Hindlimb muscle (tissue), 1 donor: ENCODE measurements at places on chromosomes 4 and X. TPM values are rescaled to one million over a fixed set of nuclear protein-coding genes. Genes with fewer than 3 reads are reported as not detected.

MID1 gene
- 16.4 TPM for polyA plus RNA-seq

DNA sequence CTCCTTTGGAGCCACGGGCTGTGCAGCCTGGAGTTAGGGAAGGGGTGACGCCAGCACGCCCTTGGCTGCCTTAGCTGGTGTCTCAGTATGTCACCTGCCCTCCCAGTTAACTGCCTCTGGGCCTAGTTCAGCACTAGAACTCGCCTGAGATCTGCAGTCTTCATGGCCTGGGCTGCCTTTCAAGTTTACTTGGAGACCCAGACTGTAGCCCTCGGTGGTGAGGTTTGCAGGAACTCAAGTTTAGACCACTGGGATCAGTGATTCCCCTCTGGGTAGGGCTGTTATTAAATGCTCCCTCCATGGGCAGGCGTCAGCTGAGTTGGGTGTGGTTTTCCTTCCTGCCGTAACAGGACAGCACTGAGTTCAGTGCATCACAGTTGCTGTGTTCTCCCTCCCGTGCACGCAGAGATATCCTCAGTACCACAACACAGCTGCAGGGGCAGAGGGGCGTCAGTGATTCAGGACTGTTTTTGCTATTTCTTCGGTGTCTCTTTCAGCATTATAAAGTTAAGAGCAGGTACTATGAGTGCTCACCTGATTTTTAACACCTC lies 30.5 kb downstream of the PLAC8 start:
- no peak for DNase-seq

SPARCL1 gene
- polyA plus RNA-seq: 183 TPM

- DNase-seq: no peak
Observed at GRCh38 chrX:45803383-45803921, 602.8 kb upstream of the DIPK2B start.

DNA sequence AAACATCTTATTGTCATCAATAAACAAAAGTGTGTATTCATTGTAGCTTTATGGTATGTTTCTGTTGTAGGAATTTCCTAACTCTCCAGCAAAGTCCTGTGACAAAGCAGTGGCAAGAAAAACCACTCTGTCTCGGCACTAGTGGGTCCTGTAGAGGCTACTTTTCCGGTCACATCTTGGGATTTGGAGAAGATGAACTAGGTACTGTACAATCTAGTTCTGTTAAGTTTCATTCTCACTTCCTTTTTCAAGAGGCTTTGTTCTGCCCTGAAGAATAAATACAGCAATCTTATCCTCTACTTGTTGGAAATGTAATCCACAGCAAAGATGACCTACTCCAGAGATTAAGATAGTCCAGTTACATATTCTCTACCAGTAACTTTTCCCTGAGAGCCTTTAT lies 69.3 kb downstream of the HHIP start:
- no peak for DNase-seq

DNA sequence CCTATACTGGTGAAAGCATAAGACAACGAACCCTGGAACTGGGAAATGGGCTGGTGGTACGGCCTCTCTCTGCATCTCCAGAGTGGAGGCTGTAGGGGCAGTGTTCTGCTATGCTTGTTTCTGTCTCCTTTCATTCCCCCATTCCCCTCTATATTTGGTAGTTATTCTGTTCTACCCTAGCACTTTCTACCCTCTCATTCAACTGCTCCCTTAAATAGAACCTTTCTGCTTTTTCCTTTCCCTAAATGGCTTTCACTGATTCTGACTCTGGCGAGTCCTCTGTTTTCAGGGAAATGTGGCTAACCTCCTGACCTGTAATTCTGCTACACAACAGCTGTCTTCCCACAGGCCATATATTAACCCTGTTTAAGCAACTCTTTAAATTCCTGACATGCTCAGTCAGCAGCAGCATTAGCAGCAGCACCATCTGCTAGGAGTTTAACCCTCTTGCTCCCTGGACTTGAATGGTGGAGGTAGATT lies 94.2 kb downstream of the CXCL13 start:
- peak; percentile 60 for DNase-seq

CENPE gene
- polyA plus RNA-seq: 3.4 TPM

DNA sequence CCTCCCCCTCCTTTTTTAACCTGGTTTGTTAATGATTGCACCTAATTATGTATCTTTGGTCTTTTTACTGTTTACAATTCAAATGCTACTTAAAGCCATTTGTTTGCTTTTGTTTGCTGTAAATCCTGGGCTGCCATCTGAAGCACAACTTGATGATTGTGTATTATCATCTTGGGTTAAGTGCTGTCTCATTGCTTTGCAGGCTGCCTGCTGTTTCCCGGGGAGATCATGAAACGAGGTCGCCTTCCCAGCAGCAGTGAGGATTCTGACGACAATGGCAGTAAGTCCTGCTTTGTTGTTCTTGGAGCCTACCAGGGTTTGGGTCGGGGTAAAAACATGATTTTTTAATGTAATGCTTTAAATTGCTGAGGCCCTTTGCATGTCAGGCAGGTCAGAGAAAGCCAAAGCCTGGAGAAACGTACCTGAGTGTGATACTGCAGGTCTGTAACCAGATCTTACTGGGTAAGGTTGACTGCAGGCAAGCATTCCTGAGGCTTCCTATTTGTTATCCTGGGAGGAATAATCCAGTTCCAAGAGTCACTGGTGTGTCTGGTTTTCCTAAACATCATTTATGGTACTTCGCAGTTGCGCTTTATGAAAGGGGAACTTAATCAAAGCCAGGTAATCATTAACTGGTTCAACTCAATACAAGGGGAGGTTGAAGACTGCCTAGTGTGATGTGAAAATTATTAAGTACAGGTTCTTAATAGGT lies 22.2 kb downstream of the JADE1 start:
- no peak for DNase-seq

GPRIN3 gene
- polyA plus RNA-seq: 3.3 TPM

DNA sequence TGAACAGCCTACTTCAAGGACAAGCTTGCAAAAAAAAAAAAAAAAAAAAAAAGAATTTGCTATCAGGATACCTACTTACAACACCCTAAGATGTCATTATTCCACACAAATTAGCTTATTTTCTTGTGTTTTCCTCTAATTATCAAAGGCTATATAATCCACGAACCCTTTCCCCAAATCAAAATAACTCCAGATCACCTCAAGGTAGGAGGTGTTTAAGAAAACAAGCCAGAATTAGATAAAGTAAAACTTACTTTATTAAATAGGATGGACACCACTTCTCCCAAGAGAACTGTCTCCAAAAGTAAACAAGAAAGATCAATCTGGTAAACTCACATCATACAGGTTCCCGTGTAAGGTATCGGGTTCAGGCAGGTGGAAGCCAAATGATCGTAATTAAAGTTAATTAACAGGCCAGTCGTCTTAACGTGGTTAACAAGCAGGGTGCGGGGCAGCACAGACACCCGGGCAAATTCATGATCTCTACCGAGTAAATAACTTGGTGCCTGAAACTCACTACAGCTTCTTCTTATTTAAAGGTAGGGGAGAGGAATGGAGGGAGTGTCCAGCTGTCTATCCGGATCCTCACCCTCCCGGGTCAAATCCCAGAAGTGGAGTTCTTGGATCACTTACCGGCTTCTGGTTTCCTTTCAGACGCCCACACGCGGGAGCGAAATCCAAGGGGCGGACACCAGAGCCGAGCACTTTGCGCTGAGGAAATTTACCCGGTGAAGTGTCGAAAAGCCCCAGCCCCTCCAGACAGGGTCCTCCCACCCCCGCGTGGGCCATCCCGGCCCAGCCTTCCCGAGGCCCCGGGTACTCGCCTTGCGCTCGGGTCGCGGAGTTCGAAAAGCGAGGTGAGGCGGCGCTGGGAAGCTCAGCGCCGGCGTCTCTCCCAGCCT lies 708 bp downstream of the ARAP2 start:
- peak; percentile 37 for DNase-seq

GRCh38 chrX:155888139-155888538 lies 7.0 kb downstream of the VAMP7 start:
- no peak for DNase-seq

- no peak for DNase-seq
Observed at GRCh38 chr4:76377481-76377901, 43.5 kb downstream of the CCDC158 start.

- DNase-seq: peak; percentile 23
Observed at GRCh38 chr4:25970226-25970675, 56.2 kb downstream of the SMIM20 start.

GRCh38 chr4:163949976-163950601 lies 455.6 kb downstream of the TMA16 start:
- DNase-seq: no peak

DNA sequence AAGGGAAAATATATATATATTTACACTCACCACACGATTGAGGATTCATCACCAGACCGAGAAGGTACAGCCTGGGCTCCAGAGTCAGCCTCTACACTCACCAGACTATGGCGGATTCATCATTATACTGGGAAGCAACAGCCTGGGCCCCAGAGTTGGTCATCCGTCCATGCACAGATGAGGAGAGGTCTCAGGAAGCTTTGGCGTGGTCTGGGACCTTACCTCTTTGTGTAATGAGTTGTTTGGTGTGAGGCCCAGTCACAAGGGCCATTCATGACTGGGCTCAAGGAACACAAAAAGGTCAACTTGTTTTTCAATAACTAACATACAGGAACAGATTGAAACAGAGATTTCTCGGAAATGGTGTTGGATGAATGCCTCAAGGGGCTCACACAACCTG lies 926.1 kb downstream of the FAM133A start:
- no peak for DNase-seq

- peak; percentile 85 for DNase-seq
Observed at GRCh38 chr4:1200425-1201035, 28.1 kb upstream of the SPON2 start.

GJB1 gene
- not detected for polyA plus RNA-seq
